AG04450 (cell line): ENCODE measurements at places on chromosomes 6 and 20. TPM values are rescaled to one million over a fixed set of nuclear protein-coding genes. Genes with fewer than 3 reads are reported as not detected.

DNA sequence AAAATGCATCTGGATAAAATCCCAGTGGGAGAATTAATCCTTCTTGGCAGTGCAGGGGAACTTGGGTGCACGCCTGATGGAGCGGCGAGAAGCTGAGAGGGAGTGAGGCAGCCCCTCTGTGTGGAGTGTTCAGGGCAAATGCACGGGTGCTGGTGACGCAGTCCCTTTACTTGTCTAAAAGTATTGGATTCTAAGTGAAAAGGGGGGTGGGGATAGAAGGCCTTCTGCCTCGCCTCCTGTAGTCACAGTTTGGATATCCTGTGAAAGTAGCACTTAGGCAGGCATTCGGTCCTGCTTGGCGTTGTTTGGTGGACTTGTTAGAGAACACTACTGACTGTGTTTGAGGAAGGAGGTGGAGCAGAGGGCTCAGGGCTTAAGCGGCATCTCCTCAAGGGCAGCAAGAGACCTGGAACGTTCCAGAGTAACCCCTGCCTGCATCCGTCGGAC is 39.3 kb downstream of the PHACTR3 start:
- DNase-seq: no peak

The GTF2H4 gene
- 31.9 and 33.0 TPM in 2 replicates for polyA plus RNA-seq

GRCh38 chr20:29079769-29080690 is 2177.4 kb upstream of the DEFB115 start:
- DNase-seq: no peak

DNA sequence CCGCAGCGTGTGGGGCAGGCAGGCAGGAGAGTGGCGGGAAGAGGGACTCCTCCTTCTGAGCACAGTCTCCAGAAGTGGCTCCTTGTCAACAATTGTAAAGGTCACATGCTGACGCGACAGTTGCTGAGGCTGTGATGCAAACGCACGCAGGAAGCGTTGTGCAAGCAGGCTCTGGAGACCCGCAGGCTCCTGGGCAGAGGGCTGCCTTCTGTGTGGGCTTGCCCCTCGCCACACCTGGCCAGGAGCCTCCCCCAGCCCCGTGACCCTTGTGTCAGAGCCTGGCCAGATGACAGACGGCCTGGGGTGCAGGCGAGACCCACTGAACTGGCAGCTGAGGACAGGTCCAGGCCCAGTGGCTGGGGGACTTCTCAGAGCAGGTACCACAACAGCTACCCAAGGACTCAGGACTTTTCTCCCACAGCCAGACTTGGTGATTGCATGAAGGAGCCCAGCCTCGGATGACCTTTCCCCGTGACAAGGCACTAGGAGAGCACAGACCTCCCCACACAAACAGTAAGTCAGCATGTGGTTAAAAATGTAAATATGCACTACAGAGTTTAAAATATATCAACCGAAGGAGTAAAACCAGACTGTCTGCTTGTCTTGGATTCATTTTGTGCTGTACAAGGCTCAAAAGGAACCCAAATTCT is 222.1 kb upstream of the RREB1 start:
- DNase-seq: no peak

DNA sequence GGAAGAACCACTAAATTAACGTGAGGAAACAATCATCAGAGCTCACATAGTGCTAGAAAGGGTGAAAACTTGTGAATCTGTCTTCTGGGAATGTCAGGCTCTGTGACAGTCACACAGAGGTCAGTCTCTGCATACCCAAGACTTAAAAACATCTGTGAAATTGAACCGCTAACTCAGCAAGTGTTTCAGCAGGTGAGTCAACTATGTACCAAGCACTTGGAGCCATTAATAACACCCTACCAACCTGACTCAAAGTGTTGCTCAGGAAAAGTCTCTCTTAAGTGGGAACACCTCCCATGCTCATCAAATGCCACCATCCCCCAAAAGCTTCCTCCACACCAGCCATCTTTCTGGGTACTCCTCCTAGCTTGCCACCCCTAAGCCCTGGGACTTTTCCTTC is 92.3 kb upstream of the CARMIL1 start:
- DNase-seq: no peak

- no peak for DNase-seq
These were observed 32.9 kb downstream of the GPX5 start for GRCh38 chr6:28558629-28559028.

DNA sequence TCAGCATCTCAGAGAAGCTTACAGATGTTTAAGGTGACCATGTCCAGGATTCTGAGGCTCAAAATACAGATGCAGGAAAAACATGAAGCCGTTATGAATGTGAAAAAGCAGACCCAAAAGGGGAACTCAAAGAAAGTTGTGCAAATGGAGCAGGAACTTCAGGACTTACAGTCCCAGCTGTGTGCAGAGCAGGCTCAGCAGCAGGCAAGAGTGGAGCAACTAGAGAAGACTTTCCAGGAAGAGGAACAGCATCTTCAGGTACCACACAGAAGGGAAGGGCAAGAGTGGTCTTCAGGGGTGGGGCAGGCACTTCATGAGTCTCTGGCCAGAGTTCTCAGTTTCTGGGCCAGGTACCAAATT is 15.2 kb downstream of the RNF8 start:
- DNase-seq: no peak

DNA sequence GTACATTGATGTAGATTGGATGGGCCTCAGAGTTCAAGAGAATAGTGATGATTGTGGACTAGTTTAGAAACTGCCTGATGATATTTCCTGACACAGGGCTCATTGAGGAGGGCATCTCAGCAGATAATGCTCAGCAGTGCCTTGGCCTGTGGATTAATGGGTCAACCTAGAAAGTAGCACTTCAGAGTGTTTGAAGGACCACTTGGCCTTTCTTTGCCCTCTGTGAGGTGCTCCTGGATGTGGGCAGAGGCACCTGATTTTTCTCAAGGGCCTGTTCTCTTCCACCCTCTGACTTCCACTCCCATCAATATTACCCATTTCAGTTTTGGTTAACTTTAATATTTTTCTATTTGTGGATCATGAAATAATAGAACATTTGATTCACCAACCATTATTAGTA is 270.6 kb upstream of the BMP2 start:
- no peak for DNase-seq

DNA sequence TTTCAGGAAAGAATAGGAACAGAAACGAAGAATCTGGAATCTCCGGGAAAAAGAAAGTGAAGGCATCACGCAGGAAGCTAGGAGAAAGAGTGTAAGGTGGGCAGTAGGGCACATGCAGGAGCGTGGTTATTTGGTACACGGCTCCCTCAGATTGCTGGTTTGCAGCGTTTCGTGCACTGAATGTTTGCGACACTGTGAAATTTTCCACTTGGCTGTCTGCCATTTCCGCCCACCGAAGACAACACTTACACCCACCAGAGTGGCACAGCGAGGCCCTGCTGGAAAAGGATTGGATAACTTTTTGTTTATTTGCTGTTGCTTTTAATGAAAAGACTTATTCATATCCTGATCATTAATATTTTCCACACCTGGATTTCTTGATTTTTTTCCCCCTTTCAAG is 248.3 kb downstream of the GMPR start:
- DNase-seq: no peak

The GLP1R gene
- polyA plus RNA-seq: not detected in 2 replicates

DNA sequence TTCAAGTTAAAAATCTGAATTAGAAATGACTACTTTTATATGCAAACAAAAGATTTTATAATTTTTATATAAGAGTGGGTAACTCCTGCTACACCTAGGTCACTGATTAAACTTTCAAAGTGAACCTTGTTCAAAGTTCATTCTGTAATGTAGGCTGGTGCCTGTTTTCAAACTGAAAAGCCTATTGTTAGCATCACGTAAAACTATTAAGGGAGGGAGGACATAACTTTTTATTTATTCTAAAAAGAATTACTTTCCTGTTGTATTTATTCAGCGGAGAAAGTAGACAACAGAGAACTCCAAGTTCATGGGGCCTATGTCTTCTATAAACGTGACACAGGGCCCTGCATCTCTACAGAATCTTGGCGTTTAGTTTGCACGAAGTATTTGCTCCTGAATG is 27.4 kb downstream of the FERMT1 start:
- no peak for DNase-seq

The MTG2 gene
- 15.6 and 17.1 TPM in 2 replicates for polyA plus RNA-seq

- no peak for DNase-seq
These were observed 345 bp upstream of the CST5 start for GRCh38 chr20:23879811-23880374.

- no peak for DNase-seq
These were observed 42.1 kb downstream of the MDFI start for GRCh38 chr6:41680182-41680965.

GRCh38 chr20:3651204-3651962 is 11.8 kb downstream of the GFRA4 start:
- no peak for DNase-seq

The BPIFB2 gene
- not detected in 2 replicates for polyA plus RNA-seq

GRCh38 chr6:16648003-16648402 is 113.3 kb downstream of the ATXN1 start:
- DNase-seq: no peak

DNA sequence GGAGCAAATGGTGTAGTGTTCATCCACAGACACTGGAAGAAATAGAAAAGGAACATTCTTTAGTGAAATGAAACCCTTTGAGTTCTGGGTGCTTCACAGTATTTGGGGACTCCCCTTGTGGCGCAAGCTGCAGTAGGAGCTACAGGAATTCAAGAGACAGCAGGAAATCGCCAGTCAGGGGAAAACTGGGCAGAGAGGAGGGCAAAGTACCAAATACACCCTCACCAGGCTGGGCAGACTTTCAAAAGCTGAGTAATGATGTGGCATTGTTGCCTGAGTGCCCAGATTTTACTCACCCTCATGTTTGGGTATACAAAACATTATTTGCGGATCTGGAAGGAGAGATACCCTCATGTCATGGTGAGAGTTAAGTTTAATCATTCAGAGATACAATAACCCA is 97.9 kb downstream of the SOD2 start:
- no peak for DNase-seq

DNA sequence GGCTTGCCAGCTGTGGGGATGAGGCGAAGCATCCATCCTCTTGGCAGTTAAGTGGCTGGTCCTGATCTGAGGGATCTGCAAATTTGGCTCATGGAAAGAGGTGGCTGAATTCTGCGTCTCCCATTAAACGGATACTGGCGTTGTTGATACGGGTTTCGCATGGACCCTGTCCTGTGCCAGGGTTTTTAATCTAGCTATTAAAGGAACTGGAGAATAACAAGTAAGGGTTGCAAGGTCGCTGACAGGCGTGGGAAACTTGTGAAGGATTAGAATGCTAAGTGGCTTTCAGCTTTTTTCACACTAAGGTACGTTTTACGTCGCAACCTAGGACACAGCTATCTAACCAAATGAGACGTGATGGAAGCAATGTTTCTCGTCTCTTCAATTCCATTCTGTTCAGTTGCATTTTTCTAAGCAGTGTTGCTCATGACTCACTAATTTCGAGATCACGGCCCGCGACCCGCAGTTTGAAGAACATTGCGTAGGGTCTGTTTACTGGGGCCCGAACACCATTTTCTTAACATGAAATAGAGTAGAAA is 852 bp downstream of the GMNN start:
- DNase-seq: no peak

GRCh38 chr20:61960836-61961235 is 104.8 kb downstream of the TAF4 start:
- no peak for DNase-seq

The PAK5 gene
- polyA plus RNA-seq: not detected in 2 replicates

DNA sequence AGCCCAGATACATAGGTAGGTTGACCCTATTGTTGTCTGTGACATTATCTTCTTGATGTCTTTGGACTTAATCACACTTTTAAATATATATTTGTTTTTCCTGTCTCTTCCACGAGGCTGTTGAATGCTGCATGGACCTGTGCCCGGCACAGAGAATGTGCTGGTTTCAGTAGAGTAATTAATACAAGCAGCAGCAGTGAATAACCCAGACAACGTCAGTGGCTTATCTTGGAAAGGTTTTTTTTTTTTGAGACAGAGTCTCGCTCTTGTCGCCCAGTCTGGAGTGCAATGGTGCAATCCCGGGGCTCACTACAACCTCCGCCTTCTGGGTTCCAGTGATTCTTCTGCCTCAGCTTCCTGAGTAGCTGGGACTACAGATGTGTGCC is 108.2 kb downstream of the CDH26 start:
- no peak for DNase-seq

The STMND1 gene
- polyA plus RNA-seq: not detected in 2 replicates
